ENCODE measurements at places on chromosomes 2 and 18. TPM values are rescaled to one million over a fixed set of nuclear protein-coding genes. Genes with fewer than 3 reads are reported as not detected.

- DNase-seq = no peak
Measured at GRCh38 chr2:220445429-220446105, 818.1 kb downstream of the SLC4A3 start.

- no peak for DNase-seq
Measured at GRCh38 chr2:46296216-46296839, 879 bp upstream of the EPAS1 start.

DNA sequence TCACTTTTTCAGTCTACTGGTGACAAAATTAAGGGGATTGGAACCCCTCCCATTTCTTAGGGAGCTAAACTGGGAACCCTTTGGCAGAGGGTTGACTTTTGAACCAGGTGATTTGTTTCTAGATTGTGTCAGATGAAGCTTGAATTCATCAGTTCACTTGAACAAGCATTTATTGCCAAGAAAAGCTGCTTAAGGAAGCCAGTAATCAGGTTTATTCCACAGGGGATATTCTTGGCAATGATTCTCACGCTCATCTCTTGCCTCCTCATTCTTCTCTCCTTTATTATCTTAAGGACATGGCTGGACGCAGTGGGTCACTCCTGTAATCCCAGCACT is 101.0 kb downstream of the ALPK2 start:
- no peak for DNase-seq

Gene FOXI3
- not detected for total RNA-seq

Gene MRPS5
- total RNA-seq = 79.3 TPM

Gene TANC1
- 0.33 TPM for total RNA-seq

- DNase-seq = no peak
Measured at GRCh38 chr2:16181062-16181740, 240.9 kb downstream of the MYCN start.

Data from activated naive CD8-positive, alpha-beta T cell treated with anti-CD3 and anti-CD28 coated beads, Interleukin-2, amount 10 ng/mL, durations not matched to agents 7 days and 5 days (primary cell).